ENCODE measurements at places on chromosomes 6 and 20.

GRCh38 chr6:170108456-170108855 is 182.4 kb downstream of the DLL1 start:
- peak; percentile 12 for DNase-seq

- DNase-seq, result no peak
Observed at GRCh38 chr6:155014670-155015300, 19.7 kb downstream of the TIAM2 start.

DNA sequence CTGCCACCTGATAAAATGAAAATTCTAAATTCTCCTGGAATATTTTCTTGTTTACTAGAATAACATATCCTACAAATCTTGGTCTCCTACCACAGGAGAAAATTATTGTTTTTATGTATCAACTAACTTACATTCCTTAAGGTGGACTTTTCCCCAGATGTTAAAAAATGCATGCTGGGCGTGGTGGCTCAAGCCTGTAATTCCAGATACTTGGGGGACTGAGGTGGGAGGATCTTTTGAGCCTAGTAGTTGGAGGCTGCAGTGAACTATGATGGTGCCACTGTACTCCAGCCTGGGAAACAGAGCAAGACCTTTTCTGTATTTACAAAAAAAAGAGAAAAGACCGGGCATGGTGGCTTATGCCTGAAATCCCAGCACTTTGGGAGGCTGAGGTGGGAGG is 27.9 kb upstream of the TFAP2C start:
- DNase-seq, result no peak

DNA sequence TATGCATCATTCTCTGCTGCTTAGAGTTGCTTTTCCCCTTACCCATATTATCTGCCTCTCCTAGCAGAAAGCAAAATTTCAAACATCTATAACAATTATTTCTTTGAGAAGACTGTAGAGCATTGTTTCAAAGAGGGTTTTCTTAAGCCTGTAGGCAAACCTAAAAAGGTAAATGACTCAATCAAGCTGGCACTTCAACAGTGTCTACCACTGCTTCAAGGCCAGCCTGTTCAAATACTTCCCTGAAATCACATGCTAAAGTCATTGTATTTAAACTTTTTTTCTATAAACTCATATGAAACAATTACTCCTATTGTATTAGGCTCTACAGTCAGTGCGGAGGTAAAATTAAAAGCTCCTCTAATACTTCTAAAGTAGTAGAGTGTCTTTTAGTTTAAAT is 87.1 kb downstream of the OGFRL1 start:
- no peak for DNase-seq

DNA sequence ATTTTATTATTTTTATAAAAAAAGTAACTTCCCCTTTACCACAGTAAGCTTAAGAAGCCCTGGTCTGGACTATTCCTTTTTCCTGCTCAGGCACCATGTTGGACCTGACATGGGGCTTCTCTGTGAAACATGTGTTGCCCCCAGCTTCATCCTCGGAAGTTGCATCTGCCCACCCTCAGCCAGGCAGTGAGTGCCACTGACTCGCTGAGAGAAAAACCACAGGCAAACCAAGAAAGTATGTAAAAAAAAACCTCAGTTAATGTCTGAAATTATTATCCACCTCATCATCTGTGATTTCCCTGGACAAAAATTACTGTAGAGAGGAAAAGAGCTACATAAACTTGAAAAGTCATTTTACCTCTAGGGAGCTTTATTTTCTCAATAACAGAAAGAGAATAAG is 109.9 kb upstream of the MCHR2 start:
- DNase-seq, result no peak

DNA sequence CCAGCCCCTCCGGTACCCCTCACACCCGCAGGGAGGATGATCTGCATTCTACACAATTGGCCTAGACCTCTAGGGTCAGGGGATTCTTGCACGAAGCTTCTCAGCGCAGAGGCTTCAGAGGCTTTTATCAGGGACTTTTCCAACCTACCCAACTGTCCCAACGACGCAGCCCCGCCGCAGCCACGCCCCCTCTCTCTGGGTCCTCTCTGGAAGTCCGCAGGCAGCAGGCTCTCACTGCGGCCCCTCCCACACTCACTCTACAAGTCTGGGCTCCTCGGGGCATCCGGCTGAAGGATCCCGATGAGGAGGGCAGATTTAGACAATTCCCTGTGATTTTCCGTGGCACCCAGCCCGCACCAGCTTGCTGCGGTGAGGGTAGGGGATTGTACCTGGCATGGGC is 227.7 kb upstream of the RNF24 start:
- no peak for DNase-seq

DNA sequence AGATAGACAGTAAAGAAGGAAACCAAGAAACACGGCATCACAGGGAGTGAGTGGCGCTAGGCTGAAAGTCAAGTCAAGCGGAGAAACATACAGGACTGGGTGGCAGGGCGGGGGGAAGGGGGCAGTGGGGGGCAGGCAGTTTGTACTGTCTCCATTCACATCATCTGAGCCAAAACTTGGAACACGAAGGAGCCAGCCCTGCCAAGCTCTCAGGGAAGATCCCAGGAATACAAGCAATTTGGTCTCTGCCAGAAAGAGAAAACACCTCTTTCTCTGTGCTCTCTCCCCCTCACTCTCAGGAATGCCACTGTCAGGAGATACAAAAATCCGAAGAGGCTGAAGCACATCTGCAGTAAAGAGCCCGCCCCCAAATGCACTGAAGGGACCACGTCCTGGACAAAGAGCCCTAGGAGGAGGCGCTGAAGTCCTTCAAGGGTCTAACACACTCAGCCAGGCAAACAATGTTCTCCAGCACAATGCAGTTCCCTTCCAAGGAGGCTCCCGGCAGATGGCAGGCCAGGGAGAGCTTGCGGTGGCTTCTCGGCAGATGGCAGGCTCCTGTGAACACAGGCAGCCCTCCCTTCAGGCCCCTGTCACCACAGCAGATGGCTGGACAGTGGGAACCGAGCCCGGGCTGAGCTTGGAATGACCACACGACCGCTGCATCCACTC is 90.0 kb downstream of the ATP9A start:
- peak; percentile 54 for DNase-seq

GRCh38 chr6:21357262-21357661 is 236.3 kb upstream of the SOX4 start:
- no peak for DNase-seq

DNA sequence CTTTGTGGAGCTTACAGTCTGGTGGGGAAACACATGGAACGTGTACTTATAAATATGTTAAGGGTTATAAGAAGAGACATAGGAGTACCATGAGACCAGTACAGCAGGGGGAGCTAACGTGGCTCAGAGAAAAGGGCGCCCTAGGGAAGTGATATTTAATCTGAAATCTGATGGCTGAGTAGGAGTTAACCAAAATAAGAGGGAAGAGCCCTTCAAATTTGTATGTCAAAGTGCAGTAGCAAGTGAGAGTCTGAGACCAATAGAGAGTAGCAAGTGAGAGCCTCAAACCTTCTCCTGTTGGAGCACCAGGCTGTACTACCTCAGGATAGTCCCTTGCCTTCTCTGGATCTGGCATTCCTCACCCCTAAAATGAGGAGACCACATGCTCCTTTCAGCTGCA is 6.1 kb upstream of the PKIG start:
- no peak for DNase-seq

GRCh38 chr6:4395386-4395785 is 260.0 kb upstream of the ECI2 start:
- no peak for DNase-seq

GRCh38 chr6:95515975-95516374 is 61.4 kb upstream of the MANEA start:
- no peak for DNase-seq

DNA sequence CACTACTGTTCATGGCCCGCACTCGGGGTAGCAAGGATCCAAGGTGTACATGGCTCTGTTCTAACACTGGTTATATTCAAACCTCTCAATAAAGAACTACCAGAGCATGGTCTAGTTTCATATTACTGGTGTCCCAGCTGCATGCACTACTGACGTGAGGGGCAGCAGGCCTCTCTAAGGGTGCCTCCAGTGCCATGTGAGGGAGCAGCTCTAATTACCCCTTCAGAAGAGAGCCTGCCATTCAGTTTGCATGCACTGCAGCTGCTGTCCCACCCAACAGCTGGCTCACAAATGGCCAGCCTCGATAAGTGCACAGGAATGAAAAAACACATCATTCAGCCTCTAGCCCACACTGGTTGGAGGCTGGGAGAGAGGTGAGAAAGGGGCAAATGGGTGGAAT is 85.2 kb downstream of the SMLR1 start:
- DNase-seq, result peak; percentile 67

DNA sequence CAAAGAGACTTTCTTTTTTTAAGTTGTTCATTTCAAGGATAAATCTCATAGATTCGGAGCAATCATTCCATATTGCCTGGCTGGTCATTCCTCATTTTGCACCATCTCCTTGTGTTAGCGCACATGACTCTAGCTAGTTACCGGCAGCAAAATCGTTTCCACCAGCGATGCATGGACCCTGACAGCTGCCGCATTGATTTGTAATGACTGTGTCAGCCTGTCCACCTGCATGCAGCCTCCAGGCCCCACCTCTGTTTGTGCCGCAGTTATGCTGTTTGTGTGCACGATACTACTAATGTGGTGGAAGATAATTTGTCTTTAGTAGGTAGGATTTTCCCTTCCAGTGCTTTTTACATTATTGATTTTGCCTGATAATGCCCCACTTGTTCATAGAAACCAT is 164.0 kb downstream of the TBC1D7 start:
- DNase-seq, result no peak

- DNase-seq, result no peak
Observed at GRCh38 chr6:122735582-122735981, 43.9 kb upstream of the FABP7 start.

GRCh38 chr6:130116273-130116672 is 97.9 kb downstream of the L3MBTL3 start:
- DNase-seq, result no peak

DNA sequence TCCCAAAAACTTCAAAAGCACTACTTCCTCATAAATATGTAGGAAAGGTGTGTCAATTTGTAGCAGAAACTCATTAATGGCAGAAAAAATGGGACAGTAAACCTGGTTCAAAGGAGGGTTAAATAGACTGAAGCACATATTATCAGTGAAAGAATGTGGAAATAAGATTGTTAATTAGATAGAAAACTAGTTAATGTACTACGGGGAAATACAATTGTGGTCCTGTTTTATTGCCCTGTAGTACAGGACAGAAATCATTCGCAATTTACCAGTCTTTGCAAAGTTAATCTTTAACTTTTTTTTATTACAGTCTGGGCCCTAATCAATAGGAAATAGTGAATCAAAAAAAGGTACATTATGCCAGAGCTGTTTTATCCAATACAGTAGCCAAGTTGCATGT is 82.0 kb upstream of the PAK5 start:
- DNase-seq, result no peak

GRCh38 chr6:40882323-40882997 is 156.6 kb downstream of the UNC5CL start:
- DNase-seq, result no peak

DNA sequence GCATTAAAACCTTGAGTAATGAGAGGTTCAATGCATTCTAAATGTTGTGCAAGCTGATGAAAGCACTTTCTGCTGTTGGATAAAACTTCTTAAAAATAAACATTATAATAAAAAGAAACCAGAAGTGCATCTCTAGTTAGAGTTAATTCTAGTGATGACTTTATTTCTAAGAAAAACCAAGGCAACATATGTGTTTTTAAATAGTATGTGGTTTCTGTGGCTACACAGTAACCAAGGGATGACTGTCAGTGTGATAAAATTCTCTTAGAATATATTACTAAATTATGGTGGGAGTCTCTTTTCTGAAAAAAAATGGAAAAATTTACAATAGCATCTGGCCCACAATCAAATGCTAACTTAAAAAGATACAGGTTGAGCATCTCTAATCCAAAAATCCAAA is 117.0 kb downstream of the ME1 start:
- DNase-seq, result no peak

- DNase-seq, result no peak
Observed at GRCh38 chr6:52317841-52318581, 33.5 kb upstream of the MCM3 start.

- no peak for DNase-seq
Observed at GRCh38 chr20:45765307-45765875, 26.3 kb downstream of the WFDC3 start.

DNA sequence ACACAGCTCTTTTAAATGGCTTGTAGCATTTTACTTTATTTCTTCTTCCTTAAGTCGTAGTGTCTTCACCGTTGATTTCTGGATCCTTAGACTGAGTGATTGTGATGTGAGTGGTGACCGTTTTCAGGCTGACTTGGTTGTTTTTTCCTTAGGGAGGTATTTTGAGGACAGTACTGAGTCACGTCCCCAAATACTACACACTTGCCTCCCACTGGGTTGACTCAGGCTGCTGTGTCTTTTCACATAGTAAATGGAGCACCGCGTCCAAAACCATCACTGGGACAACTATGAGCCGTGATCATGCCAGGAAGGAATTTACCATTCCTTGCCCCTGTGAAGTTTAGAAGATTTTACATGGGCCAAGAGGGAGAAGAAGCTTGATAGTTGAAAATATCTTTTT is 174.1 kb downstream of the FARS2 start:
- no peak for DNase-seq

- no peak for DNase-seq
Observed at GRCh38 chr20:6397115-6397514, 274.3 kb upstream of the FERMT1 start.

- DNase-seq, result no peak
Observed at GRCh38 chr20:1255675-1256074, 10.4 kb upstream of the SNPH start.

- peak; percentile 79 for DNase-seq
Observed at GRCh38 chr6:27864906-27865849, 47.0 kb downstream of the OR2B2 start.

GRCh38 chr20:23027721-23028120 is 7.4 kb upstream of the SSTR4 start:
- DNase-seq, result no peak

GRCh38 chr20:36804425-36804824 is 30.9 kb upstream of the DSN1 start:
- no peak for DNase-seq

Data from left hindlimb (tissue), 1 donor.